ENCODE measurements at places on chromosomes 11 and 22.

DNA sequence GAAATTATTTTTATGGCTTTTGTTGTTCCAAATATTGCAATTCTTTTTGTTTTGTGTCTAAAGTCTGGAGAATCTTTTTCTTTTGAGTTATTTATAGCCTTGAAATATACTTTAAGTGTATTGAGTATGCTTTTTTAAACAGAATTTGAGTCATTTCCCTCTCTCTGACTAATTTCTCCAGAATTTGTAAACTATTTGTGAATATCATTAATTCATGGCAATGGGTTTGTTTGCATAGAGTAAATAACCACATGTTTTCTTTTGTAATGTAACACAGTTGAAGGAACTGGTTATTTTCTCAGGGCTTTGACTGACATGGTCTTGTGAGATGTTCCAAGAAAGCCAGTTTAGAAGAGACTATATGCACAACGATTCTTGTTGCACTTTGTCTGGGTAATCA, 30.9 kb upstream of the MPEG1 start:
- DNase-seq = no peak

GRCh38 chr11:71114124-71114851, 138.1 kb downstream of the SHANK2 start:
- no peak for DNase-seq

DNA sequence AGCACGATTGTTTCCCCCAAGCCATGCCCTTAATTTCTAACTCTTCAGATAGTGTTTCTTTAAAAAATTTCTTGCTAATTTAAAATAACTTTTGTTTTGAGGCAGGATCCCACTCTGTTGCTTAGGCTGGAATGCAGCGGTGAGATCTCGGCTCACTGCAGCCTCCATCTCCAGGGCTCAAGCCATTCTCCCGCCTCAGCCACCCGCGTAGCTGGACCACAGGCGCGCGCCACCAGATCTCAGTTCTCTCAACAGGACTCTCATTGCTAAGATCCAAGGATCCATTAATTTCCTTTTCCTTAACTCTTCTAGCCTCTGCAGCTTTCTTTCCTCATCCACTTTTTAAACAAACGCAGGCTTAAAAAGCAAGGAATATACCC, 327 bp upstream of the MED17 start:
- DNase-seq = no peak

- DNase-seq = no peak
These were observed 4.4 kb downstream of the CACNA1I start for GRCh38 chr22:39574779-39575551.

GRCh38 chr11:100851147-100851546, 164.1 kb downstream of the ARHGAP42 start:
- no peak for DNase-seq

DNA sequence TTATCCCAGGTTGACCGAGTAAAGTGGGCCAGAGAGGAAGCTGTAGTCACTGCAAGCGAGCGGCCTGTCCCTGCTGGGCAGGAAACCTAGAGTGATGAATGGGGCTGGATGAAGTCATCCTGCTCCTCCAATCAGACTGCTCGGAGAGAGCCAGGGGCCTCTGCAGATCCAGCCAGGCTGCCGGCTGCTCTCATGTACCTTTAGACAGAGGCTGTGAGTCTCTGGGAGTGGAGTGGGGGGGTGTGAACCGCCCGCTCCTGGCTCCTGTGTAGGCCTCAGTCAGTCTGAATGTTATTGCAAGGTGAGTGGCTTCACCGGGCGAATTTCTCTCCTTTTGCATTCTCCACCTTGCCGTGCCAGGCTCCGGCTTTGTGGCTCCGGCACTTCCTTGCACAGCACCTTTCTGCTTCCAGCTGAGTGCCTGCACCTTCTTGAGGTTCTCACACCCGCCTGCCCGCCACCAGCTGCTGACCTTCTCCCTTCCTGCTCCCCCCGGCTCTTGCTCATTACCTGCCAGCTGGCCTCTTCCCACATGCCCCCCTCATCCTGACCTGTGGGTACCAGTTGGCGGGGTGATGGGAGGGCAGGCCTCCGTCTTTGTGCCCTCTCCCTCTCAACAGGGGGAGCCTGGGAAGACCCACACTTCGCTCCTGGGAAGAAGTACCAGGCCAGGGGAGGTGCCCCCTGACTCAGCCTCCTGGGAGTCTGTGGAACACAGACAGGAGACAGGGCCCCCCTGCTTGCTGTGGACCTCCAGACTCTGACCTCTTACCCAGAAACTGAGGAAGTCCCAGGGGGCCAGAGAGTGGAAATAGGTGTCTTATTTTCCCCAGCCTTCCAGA, 79.9 kb downstream of the GRAMD1B start:
- DNase-seq = peak; percentile 61

GRCh38 chr11:59261150-59261549, 48.4 kb upstream of the MPEG1 start:
- no peak for DNase-seq
